ENCODE measurements at places on chromosomes 1 and 21.

DNA sequence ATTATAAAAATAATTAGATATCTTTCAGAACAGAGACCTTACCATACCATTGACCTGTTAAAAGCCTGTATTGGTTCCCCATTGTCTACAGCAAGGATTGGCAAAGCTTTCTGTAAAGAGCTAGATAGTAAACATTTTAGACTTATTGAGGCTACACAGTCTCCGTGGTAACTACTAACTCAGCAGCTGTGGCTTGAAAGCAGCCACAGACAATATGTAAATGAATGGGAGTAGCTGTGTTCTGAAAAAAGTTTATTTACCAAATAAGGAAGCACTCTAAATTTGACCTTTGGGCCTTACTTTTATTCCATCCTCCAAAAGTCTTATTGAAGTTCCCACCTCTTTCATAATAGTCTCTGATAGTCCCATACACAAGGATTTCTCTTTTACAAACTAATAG lies 39.7 kb downstream of the NUP210L start:
- DNase-seq, result no peak

DNA sequence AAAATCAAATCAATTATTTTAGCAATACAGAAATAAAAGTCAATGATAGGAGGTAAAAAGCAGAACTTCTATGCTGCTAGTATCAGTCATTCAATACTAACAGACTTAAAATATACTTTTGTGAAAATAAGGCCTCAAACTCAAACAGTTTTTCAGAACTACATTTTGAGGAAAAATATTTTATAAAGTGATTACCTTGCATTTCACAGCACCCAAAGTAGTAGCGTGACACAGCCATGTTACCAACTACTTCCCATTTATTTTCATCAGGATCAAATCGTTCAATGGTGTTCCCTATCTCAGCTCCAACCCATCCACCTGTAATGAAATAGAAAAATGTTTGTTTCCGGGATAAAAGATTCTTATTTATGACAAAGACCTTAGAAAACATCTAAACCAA lies 28.7 kb downstream of the TMEM69 start:
- DNase-seq, result no peak

GRCh38 chr1:94061513-94062443 lies 59.2 kb downstream of the ABCA4 start:
- peak; percentile 26 for DNase-seq

DNA sequence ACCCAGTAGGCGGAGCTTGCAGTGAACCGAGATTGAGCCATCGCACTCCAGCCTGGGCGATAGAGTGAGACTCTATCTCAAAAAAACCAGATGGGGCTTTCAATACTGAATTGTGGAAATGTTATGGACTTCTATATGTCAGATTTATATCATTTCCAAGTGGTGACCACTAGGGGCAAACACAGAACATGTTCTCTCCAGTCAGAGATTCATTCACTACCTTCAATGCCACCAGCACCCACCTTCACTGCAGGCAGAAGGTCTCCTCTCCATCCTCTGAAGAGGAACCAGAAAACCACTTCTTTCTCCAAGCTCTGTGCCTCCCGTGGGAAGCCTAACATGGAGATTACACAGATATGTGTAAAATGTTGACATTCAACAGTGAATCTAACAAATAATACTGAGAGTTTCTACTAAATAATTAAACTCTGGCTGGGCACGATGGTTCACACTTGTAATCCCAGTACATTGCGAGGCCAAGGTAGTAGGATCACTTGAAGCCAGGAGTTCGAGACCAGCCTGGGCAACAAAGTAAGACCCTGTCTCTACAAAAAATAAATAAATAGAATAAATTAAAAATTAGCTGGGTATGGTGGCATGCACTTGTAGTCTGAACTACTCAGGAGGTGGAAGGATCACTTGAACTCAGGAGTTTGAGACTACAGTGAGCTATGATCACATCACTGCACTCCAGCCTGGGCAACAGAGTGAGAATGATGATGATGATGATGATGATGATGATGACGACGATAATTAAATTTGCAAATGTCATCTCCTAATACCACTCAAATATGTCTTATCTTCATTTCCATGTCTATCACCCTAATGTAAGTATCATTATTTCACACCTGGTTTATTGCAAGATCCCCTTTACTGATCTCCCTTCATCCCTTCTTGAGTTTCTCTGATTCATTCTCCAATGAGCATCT lies 151.1 kb downstream of the ZNF281 start:
- peak; percentile 38 for DNase-seq

DNA sequence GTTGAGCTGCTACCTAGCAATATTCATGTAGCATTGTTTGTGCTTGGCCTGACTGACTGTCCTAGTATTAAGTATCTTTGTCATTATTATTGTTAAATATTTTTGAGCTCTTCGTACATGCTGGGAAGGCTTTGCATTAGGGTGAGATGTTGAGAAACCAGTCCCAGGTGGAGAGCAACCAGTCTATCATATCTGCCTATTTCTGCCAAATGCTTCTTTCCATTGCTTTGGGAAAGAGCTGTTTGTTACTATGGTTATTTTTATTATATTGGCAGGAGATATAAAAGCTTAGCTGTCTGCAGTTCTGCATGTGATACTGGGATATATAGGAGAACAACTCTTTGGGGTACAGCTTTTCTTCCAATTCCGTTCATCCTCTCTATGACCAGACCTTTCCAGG lies 85.1 kb downstream of the CLDN17 start:
- DNase-seq, result no peak

- no peak for DNase-seq
Observed at GRCh38 chr1:2465371-2466269, 10.5 kb upstream of the PLCH2 start.

Measured in activated CD4-positive, alpha-beta T cell treated with anti-CD3 and anti-CD28 coated beads, Interleukin-2, amount 50 U/mL, for 16 hours (primary cell).